ENCODE measurements at places on chromosomes 7 and 10.

DNA sequence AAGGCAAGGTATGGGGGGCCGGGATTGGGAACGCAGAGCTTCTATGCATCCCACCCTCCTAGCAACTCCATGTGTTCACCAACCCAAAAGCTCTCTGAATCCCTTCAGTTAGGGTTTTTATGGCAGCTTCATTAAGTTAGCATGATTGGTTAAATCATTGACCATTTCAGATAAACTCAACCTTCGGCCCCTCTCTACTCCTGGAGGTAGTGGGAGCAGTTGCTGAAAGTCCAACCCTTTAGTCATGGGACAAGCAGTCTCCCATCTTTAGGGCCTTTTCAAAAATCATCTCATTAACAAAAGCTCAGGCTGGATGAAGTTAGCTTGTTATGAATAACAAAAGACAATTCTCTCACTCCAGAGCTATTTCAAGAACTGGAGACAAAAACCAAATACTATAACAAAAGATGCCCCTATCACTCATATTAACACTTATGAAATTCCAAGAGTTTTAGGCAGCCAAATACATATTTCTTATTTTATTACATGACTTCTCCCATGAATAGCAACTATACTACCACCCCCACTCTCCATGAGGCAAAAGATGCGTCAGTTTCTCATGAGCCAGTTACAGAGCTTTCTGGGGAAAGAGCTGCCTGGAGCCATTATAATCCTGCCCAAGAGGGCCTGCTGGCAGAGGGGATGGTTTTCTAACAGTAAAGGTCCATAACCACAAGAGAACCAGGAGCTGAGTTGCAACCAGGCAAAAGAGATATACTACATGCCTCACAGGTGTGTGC is 44.6 kb downstream of the SLC16A12 start:
- DNase-seq: no peak

GRCh38 chr7:111951052-111951451 is 255.1 kb downstream of the DOCK4 start:
- DNase-seq: no peak

- DNase-seq: no peak
Measured at GRCh38 chr10:56745490-56745889, 384.4 kb upstream of the ZWINT start.

DNA sequence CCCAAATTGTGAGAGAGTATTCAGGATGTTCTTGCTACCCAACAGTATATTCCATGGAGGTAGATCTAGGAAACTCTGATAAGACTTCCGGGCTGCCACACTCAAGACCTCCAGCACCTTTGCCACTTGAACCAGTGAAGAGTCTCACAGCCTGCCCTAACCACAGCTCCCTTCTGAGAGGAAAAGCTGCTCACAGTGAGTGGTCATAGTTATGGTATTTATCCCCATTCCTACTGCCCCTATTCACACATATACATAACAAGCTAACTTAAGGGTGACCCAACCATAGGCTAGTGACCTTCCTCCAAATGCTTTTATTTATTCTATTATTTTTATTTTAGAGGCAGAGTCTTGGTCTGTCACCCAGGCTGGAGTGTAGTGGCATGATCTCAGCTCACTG is 156.3 kb downstream of the PTEN start:
- DNase-seq: no peak

DNA sequence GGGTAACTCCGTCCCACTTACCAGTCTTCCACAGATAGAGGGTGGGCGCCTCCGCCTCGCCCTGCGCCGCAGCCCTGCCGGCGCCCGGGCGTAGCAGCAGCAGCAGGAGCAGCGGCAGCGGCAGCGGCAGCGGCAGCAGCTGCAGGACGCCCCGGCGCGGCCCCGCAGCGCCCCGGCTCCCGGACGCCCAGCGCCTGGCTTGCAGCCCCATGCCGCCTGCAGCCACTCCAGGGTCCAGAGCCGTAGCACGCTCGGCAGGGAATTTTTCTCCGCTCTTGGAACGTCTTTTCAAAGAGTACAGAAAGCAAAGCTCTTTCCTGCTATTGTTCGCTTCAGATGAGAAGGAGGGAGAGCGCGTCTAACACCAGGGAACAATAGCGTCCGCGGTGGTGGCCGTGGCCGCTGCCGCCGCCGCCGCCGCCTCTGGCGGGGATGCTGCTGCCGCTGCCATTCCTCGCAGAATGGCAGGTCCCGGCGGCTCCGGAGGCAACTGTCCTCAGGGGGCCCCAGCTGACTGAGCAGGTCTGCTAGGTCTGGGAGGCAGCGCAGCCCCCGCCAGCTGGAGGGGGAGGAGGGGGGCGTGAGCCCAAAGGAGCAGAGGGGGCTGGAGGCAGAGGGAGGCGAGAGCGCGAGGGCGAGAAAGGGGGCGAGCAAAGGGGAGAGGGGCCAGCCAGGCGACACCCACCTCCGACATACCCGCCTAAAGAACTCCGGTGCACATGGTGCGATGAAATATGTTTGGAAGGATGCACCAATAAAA is at the start of gene THSD7A:
TSS of gene THSD7A (minus strand) at position 463 of the 760 bp plus-strand sequence. CDS start at position 211, 252 bp downstream.
- DNase-seq: no peak

DNA sequence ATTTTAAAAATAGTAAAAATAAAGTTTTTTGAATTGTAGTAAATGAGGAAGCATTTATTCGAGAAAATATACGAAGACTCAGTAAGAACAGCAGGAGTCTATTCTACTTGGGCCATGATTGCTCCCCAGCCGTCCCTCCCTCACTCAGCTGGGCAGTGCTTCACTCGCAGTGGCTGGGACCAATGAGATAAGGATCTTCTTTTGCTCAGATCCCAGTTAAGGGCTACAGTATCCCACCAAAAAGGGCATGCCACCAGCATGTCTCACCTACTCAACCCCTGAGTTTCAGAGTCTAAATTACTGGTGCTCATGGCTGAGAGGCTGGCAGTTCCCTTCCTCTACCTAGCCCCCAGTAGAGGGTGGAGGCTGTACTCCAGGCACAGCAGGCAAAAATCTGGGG is 455.7 kb upstream of the PFKP start:
- DNase-seq: no peak

- no peak for DNase-seq
Measured at GRCh38 chr10:81179805-81180452, 642.2 kb downstream of the SH2D4B start.

GRCh38 chr10:108454793-108455192 is 1290.3 kb upstream of the SORCS1 start:
- no peak for DNase-seq

- peak; percentile 83 for DNase-seq
Measured at GRCh38 chr7:106111655-106112117, 426 bp downstream of the SYPL1 start.

GRCh38 chr7:78493401-78493800 is 694.8 kb downstream of the PHTF2 start:
- DNase-seq: no peak

DNA sequence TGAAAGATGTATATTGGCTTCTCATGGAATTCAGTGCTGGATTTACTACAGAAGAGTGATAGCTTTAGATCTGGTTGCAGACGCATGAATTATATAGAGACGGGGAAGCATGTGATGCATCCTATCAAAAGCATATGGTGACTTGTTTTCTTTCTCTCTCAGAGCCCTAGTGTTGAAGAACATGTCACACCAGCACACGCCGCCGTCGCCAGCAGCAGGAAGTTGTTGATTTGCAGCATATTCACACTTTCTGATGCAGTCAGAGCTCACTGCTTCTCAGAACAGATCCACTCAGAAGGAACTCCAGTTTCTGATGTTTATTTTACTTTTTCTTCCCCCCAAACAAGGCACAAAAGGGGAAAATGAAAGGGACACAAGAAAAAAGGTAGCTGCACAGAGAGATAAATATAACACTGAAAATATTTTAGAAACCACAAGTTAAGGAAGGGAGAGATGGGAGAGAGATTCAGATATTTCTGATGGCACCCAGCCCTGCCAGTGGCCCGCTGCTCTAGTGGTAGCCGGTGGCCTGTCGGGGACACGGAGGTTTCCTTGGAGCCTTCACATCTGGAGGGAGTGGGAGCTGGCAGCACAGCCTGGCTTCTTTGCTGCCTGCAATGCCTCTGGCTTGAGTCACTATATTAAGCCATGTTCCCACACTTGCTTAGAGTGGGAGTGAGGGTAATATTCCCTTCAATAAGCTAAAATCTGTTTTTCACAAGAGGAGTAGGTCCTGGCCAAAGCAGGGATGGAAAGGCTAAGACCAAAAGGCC is 123.2 kb downstream of the NRP1 start:
- no peak for DNase-seq

GRCh38 chr10:103038570-103038969 is 120.5 kb downstream of the CNNM2 start:
- no peak for DNase-seq

GRCh38 chr7:2567679-2568278 is 9.0 kb downstream of the IQCE start:
- DNase-seq: no peak

DNA sequence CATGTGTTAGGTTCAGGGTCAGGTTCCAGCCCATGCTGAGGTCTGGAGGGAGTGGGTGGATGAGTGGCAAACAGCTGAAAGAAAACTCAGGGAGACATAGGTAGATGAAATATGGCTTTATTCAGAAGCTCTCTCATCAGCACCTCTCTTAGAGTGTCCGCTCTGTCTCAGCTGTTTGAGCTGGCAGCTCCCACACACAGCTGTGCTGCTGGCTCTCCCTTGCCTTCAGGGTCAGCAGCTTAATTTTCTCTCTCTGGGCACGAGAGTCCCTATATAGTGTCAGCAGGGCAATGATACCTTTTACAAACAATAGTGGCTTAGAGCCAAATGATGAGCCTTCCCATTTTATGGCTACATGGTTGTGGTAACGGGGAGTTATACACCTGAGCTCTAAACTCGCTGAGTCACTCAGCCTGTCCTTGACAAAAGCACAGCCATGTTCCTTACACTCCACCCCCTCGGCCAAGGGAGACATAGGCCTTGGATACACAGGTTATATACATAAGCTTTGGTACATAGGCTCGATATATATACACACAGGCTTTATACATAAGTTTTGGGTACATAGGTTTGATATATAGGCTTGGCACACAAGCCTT is 10.4 kb downstream of the RNF133 start:
- DNase-seq: no peak

DNA sequence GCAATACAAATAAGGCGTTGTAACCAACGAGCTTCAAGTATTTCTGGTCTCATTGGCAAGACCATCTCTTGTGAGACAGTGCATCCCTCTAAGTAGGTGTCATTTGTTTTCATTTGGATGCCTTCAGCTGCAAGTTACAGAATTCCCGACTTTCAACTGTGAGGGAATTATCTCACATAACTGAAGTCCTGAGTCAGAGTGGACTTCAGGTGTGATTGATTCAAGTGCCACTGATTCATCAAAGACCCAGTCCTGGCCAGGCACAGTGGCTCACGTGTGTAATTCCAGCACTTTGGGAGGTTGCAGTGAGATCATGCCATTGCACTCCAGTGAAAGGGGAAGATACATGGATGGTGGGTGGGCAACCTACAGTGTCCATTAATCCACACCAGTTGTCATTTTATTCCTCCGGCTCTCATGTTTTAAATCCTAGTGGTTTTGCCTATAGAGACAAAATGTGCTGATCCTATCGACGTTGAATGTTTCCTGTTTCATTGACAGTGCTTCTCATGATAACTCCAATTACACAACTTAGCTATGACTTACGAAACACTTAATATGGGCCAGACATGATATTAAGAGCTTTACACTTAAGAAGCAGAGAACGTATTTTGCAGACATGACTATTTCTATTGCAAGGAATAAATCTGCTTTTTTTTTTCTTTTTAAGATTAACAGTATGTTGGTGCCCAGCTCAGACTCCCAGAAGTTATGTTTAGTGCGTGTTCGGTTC is 268.0 kb downstream of the FRMD4A start:
- DNase-seq: no peak

GRCh38 chr7:36441344-36442022 is 51.8 kb downstream of the ANLN start:
- DNase-seq: no peak

DNA sequence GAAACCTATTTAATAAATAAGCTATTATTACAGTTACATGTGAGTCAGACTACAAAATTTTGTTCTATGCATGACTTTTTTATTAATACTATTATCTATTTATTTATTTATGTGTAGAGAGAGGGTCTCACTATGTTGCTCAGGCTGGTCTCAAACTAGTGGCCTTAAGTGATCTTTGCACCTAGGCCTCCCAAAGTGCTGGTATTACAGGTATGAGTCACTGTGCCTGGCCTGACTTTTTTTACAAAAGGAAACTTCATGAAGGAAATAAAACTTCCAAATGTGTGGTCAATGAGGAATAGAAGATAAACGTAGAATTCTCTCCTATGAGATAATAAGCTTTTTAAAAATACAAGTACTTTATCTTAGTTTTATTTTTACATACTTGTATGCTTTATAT is 19.0 kb downstream of the COL28A1 start:
- DNase-seq: no peak

- DNase-seq: peak; percentile 82
Measured at GRCh38 chr10:103451091-103451813, 918 bp downstream of the CALHM2 start.

DNA sequence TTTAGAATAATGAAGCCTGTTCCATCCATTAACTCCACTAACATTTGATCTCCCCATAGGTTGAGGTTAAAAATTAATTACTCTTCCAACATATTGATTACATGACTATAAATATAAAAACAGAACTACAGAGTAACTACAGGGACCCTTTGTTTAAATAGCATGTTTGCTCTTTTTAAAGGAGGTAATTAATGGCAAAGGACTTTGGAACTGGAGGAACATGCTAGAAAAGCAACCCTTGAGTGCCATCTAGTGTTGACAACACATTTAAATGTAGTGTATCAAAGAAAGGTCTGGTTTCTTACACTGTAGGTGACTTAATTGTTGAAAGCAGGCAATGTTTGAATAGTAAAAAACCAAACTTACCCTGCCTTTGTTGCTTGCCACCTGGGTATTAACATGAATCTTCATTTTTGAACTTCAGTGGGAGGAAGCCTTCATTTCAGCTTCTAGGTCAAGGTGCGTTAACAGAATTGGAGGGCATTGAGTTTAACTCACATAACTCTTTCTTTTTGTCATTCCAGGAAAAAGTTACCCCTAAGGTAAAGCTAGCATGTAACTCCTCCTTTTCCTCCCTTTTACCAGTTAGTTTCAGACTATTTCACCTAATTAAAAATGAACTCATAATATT is 52.6 kb upstream of the CAPZA2 start:
- no peak for DNase-seq

GRCh38 chr7:130956417-130957136 is 222.6 kb upstream of the KLF14 start:
- DNase-seq: no peak

DNA sequence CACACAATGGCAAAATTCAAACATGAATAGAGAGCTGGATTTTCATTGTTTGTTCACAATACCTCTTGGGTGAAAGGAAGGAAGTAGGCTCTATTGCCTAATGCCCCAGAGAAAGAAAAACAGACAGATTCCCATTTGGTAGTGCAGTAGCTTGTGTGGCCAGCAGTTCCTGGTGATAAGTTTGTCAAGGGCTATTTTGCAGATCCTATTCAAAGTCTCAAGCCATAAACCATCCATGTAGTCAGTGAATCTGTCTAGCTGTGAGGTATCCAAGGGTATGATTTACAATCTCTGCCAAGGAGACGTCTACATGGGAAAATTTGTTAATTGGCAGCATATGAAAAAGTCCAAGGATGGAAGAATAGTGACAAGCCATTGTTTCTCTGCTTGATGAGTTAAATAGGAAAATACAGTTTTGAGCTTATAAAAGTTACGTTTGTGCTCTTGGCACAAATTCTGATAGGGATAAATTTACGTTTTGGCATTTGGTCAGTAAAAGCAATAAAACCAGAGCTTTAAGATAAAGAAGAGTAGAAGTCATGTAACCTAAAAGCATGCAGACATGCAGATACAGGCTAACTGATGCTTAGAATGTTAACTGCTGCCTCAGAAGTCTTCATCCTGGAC is 269.1 kb downstream of the GATA3 start:
- no peak for DNase-seq
